DMS79 treated with DMSO at 0.1 percent for 48 hours (cell line): ENCODE measurements at places on chromosomes 6 and 20.

DNA sequence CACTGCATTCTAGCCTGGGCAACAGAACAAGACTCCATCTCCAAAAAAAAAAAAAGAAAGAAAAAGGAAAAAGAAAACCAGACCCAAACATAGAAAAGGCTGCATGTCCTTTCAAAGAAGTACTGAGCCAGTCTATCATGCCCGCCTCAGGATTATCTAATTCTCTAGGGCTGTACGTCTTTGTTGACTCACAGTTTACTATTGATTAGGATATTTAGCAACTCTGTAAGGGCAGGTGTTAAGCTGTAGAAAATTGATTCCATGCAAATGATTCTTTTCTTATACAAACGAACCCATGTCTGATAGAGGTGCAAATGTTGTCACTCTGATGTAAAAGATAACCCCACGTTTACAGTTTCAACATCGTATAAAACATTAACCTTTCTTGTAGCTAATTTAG is 209.0 kb downstream of the TTLL2 start:
- DNase-seq, result no peak

DNA sequence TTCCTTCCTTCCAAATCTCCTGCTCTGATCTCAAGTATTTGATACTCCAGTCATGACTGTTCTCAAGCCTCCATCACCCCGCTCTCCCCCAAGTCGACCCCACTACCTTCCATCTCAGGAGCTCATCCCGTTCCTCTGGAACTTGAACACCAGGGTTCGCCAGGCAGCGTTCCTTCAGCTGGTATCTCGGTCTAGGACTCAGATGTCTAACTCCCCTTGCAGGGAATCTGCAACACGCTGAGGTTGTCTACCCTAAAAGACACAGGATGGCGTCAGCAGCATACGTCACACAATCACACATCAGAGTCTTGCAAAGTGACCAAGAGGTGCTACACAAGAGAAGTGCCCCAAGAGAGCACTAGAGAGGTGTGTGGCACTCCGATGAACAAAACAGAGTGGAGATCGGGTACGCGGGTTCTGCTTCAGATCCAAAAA is 706 bp downstream of the ZNF184 start:
- DNase-seq, result peak; percentile 48

- no peak for DNase-seq
These were observed 62.6 kb downstream of the NRSN1 start for GRCh38 chr6:24188578-24189080.

GRCh38 chr6:169158174-169158573 is 95.5 kb downstream of the THBS2 start:
- no peak for DNase-seq

DNA sequence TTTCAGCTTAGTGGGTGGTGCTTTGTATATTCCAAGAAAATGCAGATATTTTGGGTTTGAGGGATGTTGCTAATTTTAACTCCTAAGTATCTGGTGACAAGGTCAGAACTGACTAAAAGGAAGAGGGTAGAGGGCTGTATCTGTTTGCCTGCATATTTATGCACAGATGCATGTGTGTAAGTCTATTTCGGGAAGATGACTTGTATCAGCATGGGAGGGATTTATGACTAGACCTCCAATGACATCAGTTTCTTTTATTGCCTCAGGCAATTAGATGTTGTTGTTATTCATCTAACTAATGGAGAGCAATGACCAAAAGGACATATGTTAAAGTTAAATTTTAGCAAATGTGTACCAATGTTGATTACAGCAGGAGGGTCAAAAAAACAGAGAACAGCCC is 734.3 kb downstream of the QKI start:
- no peak for DNase-seq

GRCh38 chr6:53100561-53100960 is 35.4 kb downstream of the FBXO9 start:
- DNase-seq, result no peak
